CD4-positive, alpha-beta T cell treated with Interleukin-2 at 100 ng/mL for 4 hours (primary cell): ENCODE measurements at places on chromosomes 1 and 21.

DNA sequence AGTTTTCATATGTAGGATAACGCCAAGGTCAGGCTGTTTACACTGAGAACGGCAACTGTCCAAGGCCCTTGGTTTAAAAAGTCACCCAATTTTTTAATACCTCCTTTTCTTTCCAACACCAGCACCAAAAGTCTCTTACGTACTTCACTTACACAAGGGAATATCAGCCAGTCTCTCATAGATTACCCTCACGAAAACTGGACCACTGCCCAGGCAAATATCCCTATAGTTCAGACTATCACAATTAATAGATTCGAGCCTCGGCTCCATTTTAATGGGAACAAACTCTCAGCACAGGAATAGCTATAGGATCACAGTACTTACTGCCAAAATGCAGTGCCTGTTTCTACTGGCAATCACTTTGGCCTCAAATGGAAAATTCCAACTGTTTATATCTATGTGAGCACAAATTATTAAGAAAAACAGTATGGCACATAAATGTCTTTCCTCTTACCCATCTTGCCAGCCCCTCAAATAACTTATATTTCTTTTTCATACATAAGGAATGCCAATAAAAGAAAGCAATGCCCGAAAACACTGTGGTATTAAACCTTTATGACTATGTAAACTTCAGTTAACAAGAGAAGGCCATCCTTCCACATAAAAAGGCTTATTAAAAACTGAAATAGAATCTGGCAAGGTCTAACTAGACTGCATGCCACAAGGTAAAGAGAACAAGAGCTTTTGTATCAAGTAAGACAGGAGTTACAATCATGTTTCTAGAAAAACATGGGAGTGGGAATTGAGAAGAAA, 97.8 kb downstream of the SLC45A1 start:
- no peak for DNase-seq

DNA sequence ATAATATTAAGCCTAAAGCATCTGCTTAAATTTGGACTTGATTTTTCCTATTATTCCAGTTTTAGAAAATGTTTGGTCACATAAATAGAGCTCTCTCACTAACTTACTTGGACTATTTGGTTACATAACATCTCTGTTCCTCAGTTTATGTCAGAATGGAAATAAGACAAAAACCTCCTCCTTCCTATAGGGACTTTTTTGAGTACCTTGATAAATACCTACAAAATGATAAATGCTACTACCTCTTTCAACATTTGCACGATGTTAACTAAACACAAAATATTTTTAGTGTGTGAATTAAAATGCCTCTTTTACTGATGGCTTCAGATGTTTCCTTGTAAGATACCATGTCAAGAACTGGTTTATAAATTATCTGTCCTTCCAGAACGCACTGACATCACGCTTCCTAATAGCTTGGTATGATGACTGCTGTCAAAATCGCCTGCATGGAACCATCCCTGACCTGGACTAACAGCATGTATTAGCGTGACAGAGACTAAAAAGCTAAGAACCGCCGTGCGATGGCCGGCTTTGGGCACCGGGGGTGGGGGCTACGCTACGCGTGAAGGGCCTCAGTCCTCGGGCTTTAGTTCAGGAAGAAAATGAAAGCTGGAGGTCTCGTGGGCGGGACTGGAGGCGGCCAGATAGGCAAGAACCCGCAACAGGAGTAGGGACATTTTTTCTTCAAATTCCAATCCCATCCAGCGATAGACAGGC, 133.2 kb upstream of the BARHL2 start:
- no peak for DNase-seq

- DNase-seq = no peak
Observed at GRCh38 chr1:230708631-230709580, 5.0 kb downstream of the AGT start.

DNA sequence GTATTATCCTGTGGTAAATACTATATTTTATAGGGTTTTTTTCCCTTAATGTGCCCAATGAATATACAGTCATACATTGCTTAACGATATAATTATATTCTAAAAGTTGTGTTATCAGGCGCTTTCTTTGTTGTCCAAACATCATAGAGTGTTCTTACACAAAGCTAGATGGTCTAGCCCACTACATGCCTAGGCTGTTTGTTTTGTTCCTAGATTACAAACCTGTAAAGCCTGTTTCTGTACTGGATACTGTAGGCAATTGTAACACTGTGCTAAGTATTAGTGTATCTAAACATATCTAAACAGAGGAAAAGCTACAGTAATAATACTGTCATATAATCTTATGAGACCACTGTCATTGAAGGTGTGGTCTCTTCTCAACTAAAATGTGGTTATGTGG, 242.6 kb upstream of the C1orf105 start:
- no peak for DNase-seq

- no peak for DNase-seq
Observed at GRCh38 chr1:109309347-109309746, 2.5 kb upstream of the MYBPHL start.

GRCh38 chr1:150612014-150612345, 17.4 kb downstream of the ENSA start:
- DNase-seq = no peak

DNA sequence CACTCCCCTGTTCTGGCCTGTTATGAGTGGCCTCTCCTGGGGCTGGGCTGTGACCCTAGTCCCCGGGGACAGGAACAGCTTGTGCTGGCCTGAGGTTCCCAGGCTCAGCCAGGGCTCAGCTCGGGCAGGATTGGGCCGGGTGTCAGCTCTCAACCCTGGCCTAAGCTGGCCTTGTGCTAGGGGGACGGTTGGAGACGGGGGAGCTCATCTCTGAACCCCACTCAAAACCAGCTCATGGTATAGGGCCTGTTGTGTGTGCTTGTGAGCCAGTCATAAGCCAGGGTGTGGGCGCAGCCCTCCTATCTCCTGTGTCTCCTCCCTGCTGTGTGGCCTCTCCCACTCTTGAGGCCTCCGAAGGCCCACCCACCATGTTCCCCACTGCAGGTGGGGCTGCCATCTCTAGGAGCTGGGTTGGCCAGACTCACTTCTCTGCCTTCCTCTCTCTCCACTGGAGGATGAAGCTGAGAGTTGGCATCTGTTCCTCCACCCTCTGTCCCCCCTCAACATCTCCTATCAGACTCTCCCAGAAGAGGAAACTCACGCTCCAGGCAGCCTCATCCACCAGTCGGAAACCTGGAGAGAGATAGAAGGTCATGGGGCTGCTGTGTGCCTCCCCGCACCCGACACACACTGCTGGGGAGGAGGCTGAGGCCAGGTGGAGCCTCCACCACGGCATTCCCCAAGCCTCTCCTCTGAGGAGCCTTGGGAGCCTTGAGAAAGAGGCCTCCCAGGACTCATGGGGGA, 1.4 kb downstream of the PEAR1 start:
- DNase-seq = no peak

- no peak for DNase-seq
Observed at GRCh38 chr1:30675761-30676160, 47.6 kb downstream of the MATN1 start.

DNA sequence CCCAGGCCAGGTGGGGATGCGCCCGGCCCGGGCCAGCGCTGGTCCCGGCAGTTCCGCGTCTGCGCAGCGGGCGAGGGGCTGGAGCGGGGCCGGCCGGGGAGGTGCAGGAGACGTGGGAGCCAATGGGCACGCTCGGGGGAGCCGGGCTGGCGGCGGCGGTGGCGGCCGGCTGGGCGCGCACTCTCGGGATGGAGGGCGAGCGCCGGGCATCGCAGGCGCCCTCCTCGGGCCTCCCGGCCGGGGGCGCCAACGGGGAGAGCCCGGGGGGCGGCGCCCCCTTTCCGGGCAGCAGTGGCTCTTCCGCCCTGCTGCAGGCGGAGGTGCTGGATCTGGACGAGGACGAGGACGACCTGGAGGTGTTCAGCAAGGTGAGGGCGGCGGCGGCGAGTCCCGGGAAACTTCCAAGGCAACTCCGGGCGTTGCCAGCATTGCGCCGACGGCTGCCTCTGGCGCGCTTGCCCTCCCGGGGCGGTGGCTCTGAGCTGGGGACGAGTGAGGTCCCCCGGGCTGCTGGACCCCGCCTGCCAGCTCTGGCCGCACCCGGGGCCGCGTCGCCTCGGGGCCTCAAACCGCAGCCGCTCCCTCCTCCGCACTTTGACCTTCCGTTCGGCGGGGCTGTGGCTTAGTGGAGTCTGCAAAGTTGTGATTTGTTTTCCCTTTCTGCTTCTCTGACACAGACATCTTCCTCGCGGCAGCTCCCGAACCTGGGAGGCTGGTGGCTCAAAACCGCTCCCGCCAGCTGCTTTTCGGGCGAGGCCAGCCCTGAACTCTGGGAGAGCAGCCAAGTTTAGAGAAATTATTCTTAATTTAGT, at the start of gene SNX7:
Gene SNX7, plus strand, starts transcription at position 178 of the 812 bp plus-strand sequence. Its CDS starts 11 bp downstream, at position 189.
- DNase-seq = no peak

- no peak for DNase-seq
Observed at GRCh38 chr1:109371341-109371739, 26.4 kb downstream of the SORT1 start.

DNA sequence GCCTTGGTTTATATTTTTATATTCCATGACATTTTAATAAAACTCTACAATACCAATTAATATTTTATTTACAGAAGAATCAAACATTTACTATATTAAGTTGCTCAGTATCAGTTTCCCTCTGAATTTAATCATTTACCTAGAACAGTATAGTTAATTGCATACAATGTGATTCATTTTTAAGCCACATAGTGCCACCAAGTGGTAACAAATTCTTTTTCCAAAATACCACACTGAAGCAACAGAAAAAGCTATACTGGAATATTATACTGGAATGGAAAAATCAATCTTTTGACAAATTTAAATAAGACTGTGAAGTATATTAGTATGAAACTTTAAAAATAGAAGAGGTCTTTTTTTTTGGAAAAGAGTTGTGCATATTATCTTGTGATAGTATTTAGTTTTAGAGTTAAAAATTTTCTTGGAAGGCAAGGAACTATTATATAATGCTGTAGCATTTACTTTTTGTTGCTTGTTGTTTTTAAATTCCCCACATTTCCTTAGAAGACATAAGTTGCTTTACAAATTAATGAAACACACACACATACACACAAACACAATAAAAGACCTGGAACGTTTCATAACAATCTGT, 57.3 kb downstream of the ZNF644 start:
- peak; percentile 22 for DNase-seq

GRCh38 chr1:157106813-157107189, 7.2 kb upstream of the ETV3L start:
- no peak for DNase-seq

DNA sequence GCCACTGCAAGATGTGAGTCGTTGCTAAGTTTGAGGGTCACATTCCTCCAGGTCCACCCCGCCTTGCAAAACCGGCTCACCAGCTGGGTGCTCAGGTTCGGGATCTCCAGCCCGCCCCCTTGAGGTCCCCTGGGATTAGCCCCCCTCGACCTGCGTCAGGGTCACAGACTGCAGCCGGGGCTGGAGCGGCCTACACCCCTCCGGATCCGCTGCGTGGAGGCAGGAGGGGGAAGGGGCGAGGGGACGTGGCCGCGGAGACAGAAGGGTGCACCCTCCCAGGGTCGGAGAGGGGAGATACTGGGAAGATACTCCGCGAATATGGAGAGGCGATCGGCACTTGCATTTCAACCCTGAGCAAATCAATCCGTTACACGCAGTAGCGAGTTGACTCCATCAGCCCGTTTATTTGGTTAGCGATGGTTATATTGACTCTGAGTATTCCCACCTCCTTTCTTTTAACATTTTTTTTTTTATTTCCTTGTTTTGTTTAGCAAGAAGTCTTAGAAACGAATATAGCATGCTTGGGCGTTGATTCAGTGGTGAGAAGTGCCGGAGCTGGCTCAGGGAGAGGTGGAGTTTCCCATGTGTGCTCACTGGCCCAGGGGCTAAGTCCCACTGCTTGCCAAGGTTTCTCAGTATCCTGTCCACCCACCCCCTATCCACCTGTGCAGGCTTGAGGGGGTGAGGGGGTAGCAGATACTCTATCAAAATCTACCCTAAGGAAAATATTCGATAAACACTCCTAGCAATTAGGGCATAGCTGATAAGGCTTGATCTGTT, 997 bp downstream of the IFNAR2 start:
- DNase-seq = peak; percentile 49

DNA sequence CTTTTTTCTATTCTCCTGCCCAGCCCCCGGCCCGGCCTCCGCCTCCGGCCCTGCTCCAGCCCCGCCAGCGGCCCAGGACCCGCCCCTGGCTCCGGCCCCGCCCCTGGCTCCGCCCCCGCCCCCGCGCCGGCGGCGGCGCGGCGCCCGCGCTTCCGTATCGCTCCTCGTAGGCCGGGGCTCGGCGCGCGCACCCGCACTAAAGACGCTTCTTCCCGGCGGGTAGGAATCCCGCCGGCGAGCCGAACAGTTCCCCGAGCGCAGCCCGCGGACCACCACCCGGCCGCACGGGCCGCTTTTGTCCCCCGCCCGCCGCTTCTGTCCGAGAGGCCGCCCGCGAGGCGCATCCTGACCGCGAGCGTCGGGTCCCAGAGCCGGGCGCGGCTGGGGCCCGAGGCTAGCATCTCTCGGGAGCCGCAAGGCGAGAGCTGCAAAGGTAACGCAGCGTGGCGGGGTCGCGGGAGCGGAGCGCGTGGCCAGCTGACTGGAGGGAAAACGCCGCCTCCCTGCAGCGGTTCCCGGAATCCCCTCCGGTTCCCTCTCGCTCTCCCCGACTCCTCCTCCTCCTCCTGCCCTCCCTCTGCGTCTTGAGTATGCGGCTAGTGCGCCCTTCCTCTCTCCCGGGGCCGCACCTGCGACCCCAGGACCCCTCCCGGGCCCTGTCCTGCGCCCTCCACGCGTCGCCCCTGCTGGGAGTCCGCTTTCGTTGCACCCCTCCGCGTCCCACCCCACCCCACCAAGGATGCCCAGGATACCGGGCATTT, at the start of gene IFNAR2:
Gene IFNAR2, plus strand, starts transcription at position 155 of the 761 bp plus-strand sequence. CDS start 11,985 bp downstream, outside the sequence.
- DNase-seq = peak; percentile 69
